ENCODE measurements at places on chromosomes 6 and 20.

DNA sequence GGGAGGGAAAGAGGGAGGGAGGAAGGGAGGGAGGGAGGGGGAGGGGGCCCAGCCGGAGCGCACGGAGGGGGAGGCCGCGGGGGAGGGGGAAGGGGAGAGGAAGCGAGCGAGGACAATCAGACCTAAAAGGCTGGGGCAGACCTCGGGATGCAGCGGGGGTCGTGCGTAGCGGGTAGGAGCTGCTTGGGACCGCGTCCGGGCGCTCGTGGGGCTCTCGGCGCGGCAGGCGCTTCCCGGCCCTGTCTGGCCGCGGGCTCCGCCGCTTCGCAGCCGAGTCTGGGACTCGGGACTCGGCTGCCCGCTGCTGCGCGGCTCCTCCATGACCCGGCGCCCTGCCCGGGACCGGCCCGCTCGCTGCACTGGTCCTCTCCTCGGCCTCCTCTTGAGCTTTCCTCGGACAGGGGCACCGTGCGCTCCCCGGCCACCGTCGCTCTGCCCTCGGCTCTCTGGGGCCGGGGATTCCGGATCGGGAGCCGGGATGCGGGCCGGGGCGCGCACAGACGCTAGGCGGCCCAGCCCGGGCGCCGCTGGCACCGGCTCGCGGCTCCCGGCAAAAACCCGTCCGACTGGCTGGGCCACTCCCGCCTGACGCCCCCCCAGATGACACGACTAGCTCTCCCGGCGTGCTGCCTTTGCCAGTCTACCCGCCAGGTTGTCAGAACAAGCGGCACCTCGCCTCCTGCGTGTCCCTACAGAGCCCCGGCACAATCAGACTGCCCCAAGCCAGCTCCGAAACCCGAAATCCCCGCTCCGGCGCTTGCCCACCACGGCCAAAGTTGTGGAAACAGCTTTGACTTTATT is 2.2 kb downstream of the TFAP2A start:
- DNase-seq: peak; percentile 68

DNA sequence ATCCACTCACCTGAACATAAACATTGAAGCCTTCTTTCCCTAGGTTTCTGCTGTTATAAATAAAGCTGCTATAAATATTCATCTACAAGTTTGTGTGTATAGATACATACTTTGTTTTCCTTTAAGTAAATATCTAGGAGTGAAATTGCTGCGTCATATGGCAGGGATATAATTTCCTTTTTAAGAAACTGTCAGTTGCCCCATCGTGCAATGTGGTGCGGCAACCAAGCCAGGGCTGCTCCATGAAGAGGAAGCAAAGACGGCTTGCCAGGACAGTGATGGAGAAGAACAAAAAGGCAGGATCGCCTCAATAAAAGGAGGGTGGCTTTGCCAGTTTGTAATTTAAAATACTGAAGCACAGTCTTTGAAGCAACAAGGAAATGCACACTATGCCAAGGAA is 36.6 kb downstream of the CITED2 start:
- DNase-seq: no peak

DNA sequence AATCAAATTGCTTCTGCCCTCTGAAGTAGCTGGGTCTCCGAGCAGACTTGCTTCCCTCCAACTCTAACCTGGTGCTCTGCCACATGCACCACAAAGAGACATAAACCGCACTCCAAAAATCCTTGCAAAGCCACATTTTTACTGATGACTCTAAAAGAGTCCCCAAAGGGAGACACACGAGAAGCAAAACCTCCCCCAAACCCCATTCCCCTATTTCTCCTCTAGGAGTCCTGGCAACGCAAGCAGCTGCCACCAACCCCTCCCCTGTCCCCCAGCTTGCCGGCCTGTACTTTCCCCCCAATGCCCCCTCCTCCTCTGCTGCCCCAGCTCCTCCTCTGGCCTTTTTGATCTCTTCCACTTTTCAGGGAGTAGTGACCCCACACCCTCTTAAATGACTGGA is 180.1 kb upstream of the ARID1B start:
- DNase-seq: no peak

DNA sequence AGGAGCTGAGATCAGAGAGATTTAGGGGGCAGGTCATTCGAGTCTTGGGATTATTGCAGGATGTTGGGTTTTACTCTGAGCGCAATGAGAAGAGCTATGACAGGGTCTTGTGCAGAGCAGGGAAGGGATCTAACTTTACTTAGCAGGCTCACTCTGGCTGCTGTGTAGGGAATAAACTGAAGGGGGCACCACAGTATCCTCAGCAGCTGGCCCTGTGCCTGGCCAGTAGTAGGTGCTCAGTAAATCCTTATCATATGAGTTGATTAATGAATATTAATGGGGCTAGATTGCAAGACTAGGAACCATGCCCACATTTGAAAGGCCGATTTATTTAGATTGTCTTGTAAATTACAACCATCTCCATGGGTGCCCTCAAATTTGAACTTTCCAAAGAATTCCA is 4.6 kb upstream of the MDGA1 start:
- DNase-seq: no peak

- DNase-seq: no peak
These were observed 404.2 kb upstream of the CITED2 start for GRCh38 chr6:139778688-139779087.

DNA sequence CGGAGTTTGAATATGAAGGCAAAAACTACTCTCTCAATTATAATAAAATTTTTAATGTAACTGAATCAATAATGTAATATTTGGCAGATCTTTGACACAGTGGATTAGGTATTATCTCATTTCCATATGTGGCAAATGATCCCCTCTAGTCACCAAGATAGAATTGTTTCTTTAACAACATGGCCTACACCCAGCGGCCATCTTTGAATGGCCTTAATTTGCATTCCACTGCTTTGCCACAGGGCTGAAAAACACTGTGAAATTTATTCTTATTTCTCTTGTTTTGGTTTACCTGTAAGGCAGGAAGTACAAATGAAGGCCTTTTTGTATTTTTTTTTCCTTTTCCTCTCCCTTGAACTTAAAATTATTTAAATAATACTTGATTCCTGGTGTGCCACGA is 162.6 kb upstream of the SCGN start:
- no peak for DNase-seq

- DNase-seq: no peak
These were observed 18.2 kb upstream of the SRC start for GRCh38 chr20:37327748-37328147.

- no peak for DNase-seq
These were observed 115.3 kb downstream of the CD83 start for GRCh38 chr6:14232889-14233288.

GRCh38 chr6:52143551-52143950 is 42.6 kb upstream of the IL17A start:
- no peak for DNase-seq

DNA sequence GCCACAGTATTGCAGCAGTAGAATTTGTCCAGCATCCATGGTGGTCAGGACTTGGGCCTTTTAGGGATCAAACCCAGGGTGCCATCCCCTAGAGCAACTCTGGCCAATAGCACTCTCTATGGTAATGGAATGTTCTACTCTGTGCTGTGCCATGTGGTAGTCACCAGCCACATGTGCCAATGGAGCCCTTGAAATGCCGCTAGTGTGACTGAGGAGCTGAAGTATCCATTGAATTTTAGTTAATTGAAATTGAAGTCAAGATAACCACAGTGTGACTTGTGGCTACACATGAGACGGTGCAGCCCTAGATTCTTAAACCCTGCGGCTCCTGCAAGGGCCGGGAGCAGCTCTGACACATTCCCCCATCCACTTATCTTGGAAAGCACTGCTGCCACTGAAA is 54.6 kb downstream of the SLC2A10 start:
- DNase-seq: no peak

DNA sequence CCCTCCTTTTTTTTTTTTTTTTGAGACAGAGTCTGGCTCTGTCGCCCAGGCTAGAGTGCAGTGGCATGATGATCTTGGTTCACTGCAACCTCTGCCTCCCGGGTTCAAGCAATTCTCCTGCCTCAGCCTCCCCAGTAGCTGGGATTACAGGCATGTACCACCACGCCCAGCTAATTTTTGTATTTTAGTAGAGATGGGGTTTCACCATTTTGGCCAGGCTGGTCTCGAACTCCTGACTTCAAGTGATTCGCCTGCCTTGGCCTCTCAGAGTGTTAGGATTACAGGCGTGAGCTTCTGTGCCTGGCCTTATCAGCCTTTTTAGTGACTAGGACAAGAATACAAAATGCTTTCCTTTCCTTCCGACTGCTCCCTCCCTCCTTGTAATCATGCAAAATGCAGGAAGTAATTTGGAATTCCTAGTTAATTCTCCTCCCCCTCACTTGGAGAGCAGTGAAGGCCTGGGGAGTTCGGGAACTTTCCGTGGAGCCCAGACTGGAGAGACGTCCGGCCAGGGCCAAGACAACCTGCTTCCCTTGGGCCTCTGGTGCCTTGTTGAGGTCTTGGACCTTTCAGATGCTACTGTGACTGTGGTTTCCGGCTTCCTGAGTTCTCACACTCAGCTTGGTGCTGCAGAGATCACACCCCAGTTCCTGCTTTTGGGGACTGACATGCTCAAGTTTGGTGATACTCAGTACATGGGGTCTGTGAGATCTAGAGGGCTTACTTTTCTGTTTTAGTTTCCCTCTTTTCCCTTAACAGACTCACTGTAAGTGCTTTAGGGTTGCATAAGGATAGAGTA is 3.9 kb upstream of the PHF20 start:
- DNase-seq: no peak

DNA sequence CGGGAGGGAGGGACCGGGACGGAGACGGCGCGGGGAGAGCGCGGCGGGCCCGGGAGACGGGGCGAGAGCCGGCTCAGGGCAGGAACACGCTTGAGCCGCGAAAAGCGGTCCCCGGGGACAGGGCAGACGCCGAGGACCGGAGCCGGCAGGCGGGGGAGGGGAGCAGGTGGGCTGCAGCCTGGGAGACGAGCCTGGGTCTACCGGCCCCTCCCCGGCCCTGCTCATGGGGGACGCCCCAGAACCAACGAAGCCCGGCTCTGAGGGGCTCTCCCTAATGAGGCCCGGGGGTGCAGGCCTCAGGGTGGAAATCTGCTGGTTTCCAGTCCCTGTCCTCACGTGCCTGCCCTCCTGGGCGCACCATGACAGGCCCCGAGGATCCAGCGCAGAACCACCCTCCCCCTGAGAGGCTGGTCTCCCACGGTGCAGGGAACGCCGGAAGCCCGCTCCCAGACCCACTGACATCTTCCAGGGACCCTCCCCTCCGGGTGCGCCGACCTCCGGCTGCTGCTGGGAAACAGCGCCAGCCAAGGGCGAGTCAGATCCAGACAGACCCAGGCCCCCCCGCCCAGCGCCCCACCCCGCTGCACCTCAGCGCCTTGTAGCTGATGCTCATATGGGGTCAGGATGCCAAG is 571 bp upstream of the EEF1A2 start:
- no peak for DNase-seq

DNA sequence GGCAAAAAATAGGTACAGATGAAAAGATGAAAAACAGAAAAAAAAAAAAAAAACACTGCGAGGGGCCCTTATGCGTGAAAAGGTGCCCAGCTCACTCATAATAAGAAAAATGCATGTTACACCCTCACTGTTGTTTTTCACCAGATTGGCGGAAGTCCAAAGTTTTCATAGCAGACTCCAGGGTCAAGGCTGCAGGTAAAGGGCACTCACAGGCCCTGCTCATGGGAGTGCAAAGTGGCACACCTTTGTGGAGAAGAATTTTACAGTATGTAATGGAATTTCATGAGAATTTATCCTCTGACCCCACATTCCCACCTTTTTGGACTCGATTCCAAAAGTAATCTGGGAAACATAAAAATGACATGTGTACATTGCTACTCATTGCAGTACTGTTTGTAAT is 108.2 kb downstream of the CDKAL1 start:
- DNase-seq: no peak

- no peak for DNase-seq
These were observed 78.2 kb downstream of the FBXO5 start for GRCh38 chr6:152904678-152905077.

DNA sequence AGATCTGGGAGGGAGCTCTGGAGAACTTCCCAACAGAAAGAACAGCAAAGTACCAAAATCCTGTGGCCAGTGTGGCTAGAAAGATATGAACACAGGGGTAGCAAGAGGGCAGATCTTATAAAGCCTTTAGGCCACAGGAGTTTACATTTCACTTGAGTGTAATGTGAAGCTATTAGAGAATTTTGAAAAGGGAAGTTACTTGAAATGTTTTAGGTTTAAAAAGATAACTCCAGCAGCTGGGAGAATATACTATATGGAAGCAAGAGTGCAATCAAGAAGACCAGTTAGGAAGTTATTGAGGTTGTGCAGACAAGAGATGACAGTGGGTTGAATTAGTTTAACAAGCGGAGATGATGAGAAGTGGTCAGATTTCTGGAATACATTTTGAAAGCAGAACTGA is 7.9 kb downstream of the SUPT3H start:
- DNase-seq: no peak

DNA sequence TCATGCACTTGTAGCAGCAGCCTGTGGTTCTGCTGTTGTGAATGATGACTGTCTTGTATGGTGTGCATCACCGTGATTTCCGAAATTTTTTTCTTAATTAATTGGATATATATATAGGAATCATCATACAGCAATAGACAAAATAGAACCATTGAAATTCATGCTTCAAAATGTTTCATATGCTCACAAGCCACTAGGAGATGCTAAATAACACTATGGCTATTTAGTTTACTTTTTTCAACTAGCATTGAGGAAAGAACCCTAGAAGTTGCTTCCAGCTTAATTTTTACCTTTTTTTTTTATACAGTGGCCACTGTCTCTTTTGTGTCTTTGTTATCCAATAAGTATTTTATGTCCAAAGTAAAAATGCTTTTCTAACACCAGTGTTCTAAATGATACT is 485.4 kb downstream of the CDKAL1 start:
- no peak for DNase-seq

- no peak for DNase-seq
These were observed 752.4 kb upstream of the ADGRB3 start for GRCh38 chr6:67882436-67883311.

GRCh38 chr6:91562955-91563354 is 976.1 kb upstream of the MAP3K7 start:
- DNase-seq: no peak

DNA sequence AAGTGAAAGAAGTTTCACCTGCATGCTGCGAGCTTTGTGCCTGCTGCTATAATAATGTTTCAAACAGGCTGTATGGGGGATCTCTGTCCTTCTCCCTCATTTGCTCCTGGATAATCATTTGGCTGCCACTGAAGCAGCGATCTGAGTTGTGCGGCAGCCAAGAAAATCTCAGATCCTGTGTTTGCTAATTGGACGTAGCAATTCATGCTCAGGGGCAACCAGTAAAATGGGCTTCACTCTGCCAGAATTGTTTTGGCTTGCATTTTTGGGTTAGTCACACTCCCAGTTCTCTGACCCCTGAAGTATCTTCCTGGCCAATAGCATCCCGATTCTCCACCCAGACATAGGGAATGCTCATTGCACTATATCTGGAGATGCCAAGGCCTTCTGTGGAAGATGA is 13.7 kb upstream of the STXBP5 start:
- no peak for DNase-seq

GRCh38 chr6:42354702-42355101 is 97.0 kb downstream of the TRERF1 start:
- no peak for DNase-seq

- no peak for DNase-seq
These were observed 23.6 kb downstream of the L3MBTL1 start for GRCh38 chr20:43531091-43531443.

GRCh38 chr20:63592661-63593060 is 18.6 kb upstream of the HELZ2 start:
- DNase-seq: no peak
